Hematopoietic multipotent progenitor cell (in vitro differentiated cells): ENCODE measurements at places on chromosomes 11 and 22.

DNA sequence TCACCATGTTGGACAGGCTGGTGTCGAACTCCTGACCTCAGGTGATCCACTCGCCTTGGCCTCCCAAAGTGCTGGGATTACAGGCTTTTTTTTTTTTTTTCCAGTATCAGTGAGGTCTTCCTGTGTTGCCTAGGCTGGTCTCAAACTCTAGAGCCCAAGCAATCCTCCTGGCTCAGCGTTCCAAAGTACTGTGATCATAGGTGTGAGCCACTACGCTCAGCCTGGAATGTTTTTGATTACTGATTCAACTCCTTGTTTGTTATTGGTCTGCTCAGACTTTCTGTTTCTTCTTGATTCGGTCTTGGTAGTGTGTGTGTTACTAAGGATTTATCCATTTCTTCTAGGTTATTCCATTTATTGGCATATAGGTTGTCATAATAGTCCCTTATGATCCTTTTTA is 31.3 kb downstream of the NAGA start:
- DNase-seq: no peak

DNA sequence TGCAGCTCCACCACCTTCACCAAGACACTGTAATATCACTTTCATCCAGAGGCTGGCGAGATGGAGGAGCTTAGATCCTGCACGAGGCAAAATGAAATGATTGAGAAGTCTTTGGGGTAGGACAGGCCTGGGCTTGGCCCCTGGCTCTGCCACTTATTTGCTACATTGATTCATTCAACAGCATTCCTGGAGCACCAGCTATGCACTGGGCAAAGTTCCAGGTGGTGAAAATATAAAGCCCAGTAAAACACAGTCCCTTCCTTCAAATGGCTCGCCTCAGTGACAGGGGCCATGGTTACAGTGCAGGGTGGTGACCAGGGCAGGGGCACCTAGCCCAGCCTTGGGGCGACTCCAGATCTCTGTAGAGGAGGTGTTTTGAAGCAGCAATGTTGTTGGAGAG is 19.7 kb downstream of the ALX4 start:
- DNase-seq: no peak

- DNase-seq: peak; percentile 57
These were observed 30.4 kb downstream of the PACS1 start for GRCh38 chr11:66100272-66101065.

DNA sequence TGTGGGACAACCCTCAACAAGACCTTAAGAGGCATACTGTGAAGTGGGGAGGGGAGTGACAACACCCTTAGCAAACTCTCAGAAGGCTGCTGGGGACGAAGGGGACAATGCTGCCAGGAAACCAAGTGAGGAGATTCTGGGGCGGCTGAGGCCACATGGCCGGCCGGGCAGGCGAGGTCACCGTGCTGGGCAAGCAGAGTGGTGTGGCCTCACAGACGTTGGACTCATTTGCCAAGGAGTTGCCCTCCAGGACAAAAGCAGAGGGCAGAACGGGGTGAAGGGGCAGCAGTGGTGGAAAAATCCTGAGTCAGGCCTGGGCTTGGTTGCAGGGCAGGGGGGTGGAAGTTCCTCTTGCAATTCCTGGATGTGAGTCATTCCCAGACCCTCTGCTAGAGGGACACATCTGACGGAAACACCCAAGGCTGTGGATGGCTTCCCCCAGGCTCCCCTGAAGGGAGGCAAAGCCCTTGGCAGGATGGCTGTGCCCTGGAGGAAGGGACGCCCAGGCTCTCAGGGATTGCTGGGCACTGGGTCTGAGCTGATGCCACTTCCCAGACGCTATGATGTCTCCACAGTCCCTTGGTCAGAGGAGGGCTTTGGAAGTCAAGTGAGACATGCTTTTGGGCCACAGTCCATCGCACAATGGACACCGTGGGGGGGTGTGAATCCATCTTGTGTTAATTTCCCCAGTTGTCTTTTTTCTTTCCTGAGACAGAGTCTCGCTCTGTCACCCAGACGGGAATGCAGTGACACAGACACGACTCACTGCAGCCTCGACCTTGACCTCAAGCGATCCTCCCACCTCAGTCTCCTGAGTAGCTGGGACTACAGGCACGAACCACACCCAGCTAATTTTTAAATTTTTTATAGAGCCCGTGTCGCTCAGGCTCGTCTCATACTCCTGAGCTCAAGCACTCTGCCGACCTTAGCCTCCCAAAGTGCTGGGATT is 16.2 kb upstream of the SHANK3 start:
- DNase-seq: no peak

GRCh38 chr11:103464420-103464819 is 355.2 kb downstream of the DYNC2H1 start:
- DNase-seq: no peak

GRCh38 chr11:93686226-93686625 is 24.7 kb downstream of the CEP295 start:
- DNase-seq: no peak

- DNase-seq: no peak
These were observed 252.0 kb downstream of the CTTN start for GRCh38 chr11:70650075-70650909.

- no peak for DNase-seq
These were observed 2.0 kb downstream of the LMNTD2 start for GRCh38 chr11:558503-558902.

DNA sequence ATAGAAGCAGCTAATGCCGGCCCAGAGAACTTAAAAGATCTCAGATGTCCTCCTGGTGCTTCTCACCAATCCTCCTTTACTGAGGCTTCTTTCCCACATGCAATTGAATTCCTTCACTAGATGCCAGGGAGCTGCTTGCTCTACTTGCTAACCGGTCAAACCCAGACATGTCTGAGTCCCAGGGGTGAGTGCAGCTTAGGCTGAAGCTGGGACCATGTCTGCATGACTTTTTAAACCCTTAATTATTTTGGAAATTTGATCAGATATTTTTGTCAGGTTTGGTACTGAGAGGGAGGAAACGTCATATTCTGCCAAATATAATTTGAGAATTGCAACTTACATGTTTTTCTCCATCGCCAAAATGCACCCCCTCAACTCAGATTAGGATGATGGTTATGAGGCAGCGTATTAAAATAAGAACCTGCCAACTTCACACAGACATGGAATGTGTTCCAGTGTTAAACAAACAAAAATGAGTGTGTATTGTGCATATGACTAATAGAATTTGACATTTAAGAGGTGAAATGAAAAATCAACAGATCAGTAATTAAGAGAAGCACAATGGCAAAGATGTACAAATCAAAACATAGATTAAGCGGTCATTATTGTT is 529.5 kb downstream of the ETS1 start:
- DNase-seq: no peak

DNA sequence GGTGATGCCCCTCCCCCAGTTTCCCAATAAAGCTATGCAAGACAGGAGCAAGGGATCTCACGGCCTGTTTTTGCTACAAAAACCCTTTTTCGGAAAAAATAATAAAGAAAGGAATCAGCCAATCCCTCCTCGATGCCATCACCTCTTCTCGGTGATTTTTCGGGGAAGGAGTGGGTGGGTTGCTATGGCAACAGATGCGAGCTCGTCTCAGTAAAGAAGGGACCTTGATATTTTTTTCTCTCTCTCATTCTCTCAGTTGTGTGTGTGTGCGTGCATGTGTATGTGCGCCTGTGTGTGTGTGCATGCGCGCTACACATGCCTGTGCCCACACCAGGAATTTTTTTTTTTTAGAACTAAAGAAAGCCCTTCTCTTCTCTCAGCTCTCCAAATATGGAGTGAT is 3.8 kb upstream of the NPAS4 start:
- DNase-seq: no peak

DNA sequence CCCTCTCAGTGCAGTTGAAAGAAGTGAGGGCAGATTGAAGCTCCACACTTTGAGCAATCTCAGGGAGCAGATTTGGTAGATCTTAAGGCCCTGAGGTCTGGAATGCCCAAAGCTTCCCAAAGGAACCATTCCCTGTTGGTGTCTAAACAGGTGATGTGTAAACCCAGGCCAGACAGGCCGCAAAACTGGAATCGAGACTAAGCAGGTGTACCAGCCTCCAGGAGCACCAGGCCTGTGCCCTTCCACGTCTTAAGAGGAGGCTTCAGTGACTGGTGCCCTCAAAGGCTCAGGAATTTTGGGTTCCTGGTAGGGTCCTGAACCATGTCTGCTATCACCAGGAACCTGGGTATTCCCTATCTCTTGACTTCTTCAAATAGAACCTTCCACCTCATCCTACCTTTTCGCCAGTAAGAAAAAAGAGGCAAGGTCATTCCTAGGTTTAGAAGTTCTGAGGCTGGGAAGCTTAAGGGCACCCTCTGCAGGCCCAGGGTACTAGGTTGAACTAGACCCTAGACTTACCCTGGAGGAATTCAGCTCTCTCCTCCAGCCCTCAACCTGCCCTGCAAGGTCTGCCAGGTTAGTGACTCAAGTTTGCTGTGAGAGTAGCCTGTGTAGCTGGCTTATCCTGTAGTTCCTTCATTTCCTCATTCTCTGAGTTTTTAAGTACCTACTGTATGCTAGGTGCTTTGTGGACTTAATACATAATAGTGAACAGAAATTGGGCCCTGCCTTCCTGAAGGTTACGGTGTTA is 100.0 kb upstream of the NNMT start:
- DNase-seq: no peak

GRCh38 chr11:67436459-67437081 is 912 bp downstream of the PTPRCAP start:
- DNase-seq: no peak

GRCh38 chr11:124195189-124195734 is 12.1 kb downstream of the OR10D3 start:
- peak; percentile 52 for DNase-seq

GRCh38 chr11:15179167-15179566 is 64.4 kb downstream of the INSC start:
- DNase-seq: no peak

GRCh38 chr11:32231909-32232493 is 141.1 kb downstream of the RCN1 start:
- no peak for DNase-seq

DNA sequence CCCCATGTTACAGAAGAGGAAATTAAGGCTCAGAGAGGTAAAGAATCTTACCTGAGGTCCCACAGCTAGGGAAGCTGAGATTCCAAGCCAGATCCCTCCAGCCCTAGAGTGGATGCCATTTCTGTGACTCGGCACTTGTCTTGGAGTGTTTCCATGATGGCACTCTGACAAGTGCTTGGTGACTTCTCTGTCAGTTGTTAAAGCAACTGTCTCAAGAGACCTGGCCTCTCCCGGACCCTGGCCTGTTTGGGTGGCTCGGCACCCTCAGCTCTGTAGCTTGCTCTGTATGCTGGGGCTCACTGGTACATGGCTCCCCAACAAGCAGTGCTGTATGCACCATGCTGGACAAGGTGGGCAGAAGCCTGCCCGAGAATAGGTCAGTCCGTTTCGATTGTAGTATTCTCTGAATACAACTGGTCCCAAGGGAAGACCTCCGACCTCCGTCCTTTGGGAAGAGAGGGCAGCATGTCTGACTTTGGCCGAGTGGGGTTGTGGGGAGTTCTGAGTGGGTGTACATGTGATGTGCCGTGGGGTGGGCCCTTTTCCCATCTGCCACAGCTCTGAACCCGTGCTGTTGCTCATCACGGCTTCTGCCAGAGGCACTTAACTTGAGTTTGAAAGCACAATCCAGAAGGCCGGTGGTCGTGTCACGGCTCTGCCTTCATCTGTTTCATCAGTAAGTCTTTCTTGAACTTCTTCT is 12.4 kb downstream of the ACO2 start:
- DNase-seq: no peak

DNA sequence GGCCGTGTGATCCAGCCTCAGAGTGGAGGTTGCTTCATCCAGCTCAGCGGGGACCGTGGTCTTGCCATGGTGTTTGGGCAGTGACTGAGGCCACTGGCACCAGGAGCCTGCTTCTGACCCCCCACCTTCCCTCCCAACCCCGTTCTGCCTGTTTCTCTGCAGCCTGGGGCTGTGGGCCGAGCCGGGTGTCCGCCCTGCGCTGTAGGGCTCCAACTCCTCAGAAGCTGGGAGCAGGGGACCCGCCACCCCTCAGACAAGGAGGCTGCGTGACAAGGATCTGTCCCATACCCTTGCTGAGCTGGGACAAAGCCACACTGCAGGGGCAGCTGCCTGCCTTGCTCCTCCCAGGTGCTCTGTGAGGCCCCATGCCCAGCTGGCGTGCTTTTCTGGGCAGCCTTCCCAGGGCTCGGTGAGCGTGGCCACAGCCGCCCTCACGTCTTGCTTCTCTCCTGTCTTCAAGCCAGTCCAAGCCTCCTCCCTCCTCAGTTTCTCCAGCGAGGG is 11.7 kb upstream of the ARFGAP3 start:
- DNase-seq: no peak

GRCh38 chr11:36508743-36509142 is 1.3 kb downstream of the TRAF6 start:
- DNase-seq: no peak

- DNase-seq: no peak
These were observed 23.4 kb downstream of the PANX1 start for GRCh38 chr11:94151903-94152677.

DNA sequence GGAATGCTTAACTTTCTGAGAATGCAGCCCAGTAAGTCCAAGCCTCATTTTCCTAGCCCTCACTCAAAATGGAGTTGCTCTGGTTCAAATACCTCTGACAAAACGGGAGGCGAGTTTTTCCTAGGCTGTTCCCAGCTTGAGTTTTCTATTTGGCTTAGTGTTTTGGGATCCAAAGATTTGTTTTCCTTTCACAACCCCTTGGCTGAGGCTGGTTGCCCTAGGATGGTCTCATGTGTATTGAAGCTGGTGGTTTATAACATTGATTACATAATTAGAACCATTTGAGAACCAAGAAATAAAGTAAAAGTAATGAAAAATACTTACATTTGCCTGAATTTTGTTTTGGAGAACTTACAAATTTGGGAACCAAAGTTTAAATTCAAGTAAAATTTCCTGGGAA is 611.1 kb upstream of the LUZP2 start:
- DNase-seq: no peak

GRCh38 chr11:88105526-88105925 is 69.7 kb downstream of the RAB38 start:
- no peak for DNase-seq

GRCh38 chr11:45741032-45741431 is 63.9 kb upstream of the SLC35C1 start:
- no peak for DNase-seq

GRCh38 chr11:24623121-24623520 is 126.3 kb downstream of the LUZP2 start:
- no peak for DNase-seq

GRCh38 chr11:911890-912219 is 1.2 kb upstream of the CHID1 start:
- DNase-seq: no peak

DNA sequence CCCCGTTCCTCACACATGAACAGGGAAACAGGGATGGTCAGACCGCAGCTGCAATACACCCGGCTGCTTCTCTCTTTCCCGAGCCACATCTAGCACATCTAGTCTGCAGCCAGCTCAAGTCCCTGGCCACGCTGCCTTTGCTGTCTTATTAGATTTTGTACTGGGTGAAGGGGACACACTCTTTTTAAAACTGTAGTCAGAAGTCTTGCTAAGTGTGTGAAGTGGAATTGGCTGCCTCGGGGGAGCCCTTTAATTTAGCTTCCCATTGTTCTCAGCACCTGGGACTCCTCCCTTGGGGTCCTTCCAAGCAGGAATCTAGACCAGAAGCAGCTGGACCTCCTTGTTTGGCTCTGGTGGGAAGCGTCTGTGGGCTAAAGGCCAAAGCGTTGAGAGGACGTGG is 420.0 kb downstream of the CTTN start:
- no peak for DNase-seq

GRCh38 chr11:43574949-43575912 is 105.3 kb upstream of the HSD17B12 start:
- peak; percentile 47 for DNase-seq

GRCh38 chr11:69962152-69962551 is 116.0 kb upstream of the ANO1 start:
- DNase-seq: no peak
